M059J (cell line): ENCODE measurements at places on chromosomes 12 and 14. TPM values are rescaled to one million over a fixed set of nuclear protein-coding genes. Genes with fewer than 3 reads are reported as not detected.

DNA sequence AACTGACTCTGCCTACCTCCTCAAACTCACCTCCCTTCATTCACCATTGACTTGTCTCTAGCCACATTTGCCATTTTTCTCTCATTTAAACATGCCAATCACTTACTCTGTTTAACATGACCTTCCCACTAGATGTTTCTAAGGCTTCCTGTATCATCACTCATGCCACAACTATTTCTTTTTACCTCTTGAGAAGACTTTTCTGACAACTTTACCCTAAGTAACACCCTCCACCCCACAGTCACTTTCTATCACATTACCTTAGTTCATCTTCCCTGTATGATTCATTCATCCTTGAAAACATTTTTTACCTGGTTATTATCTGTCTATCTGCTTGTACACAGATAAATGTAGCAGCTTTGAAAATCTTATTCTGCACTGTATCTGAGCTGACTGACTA lies 19.4 kb downstream of the PLCZ1 start:
- DNase-seq, result peak; percentile 21

DNA sequence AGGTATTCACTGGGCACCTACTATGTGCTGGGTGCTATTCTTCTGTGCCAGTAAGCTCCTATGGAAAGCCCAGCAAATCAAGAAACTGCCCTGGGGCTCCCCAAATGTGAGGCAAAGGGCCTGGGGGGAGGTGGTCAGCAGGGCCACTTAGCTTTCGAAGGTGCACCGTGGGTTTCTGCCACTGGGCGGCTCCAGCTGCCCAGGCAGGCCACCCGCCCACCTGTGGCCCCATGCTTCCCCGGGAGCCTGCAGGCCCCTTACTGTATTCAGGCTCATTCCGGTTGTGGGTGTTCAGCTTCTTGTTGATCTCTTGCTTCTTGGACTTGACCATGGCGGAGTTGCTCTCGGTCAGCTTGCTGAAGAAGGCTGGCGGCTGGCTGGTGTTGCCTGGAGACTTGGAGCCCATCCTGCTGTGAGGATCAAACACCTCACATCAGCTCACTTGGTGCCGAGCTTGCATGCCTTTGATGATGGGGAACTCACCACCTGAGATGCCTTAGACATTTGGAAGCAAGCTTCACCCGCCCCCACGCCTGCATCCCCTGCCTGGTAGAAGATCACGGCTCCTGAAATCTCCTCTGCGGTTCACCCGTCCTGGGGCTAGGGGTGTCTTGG lies 37.3 kb downstream of the RFLNA start:
- DNase-seq, result no peak

Gene TMCC3
- total RNA-seq, result 0.12 and 0.54 TPM in 2 replicates

- DNase-seq, result no peak
These were observed 261.9 kb downstream of the TMEM132D start for GRCh38 chr12:129641926-129642325.

Gene KRT73
- not detected in 2 replicates for total RNA-seq

GRCh38 chr12:54654926-54655325 lies 6.8 kb upstream of the DCD start:
- DNase-seq, result no peak

GRCh38 chr12:48817873-48818830 lies at the start of gene CACNB3:
Gene CACNB3 (plus strand): TSS chr12:48818496. CDS start chr12:48818930, 434 bp downstream.
- DNase-seq, result peak; percentile 59

- DNase-seq, result no peak
These were observed 1582.3 kb upstream of the TMEM132C start for GRCh38 chr12:126684703-126685102.

Gene SSTR1
- 0.12 and 0.64 TPM in 2 replicates for total RNA-seq

Gene DIO2
- 35.1 and 61.1 TPM in 2 replicates for total RNA-seq

Gene ZBTB42
- total RNA-seq, result 3.3 and 4.1 TPM in 2 replicates

Gene LBHD2
- not detected in 2 replicates for total RNA-seq

DNA sequence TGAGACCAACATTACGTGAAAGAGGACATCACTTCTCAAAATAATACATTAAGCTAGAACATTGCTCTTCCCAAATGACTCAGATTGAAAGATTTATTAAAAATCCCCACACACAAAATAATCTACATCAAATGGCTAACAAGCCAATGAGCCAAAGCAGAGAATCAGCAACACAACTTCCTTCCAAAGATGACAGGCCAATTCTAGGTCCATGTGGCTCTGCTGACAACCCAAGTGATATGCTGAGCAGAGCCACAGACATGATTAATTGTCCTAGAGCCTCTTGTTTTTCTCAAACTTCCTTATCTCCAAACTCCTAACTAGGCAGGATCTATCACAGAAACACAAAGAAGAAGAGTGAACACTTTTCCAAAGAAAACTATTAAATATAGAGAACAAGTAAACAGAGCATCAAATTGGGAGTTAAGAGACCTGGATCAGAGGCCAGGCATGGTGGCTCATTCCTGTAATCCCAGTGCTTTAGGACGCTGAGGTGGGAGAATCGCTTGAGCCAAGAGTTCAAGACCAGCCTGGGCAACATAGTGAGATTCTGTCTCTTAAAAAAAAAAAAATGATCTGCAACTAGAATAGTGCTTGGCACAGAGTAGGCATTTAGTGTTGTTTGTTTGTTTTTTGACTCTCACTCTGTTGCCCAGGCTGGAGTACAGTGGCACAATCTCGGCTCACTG lies 38.5 kb downstream of the SENP1 start:
- no peak for DNase-seq

DNA sequence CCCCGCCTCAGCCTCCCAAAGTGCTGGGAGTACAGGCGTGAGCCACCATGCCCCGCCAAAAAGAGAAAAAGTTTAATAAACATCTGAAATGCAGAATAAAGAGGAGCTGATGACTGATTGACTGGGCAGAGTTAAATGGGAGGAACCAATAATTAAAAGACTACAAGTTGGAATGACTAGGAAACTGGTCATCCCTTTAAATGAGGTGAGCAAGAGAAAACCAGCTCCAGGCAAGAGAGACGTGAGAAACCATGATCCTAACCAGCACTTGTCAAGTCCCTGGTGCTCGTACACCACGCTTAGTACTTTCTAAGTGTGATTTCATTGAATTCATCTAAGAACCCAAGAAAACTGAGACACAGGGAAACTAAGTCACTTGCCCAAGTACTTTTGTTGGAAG lies 47.9 kb downstream of the MAP1LC3B2 start:
- DNase-seq, result no peak

Gene RDH16
- not detected in 2 replicates for total RNA-seq

DNA sequence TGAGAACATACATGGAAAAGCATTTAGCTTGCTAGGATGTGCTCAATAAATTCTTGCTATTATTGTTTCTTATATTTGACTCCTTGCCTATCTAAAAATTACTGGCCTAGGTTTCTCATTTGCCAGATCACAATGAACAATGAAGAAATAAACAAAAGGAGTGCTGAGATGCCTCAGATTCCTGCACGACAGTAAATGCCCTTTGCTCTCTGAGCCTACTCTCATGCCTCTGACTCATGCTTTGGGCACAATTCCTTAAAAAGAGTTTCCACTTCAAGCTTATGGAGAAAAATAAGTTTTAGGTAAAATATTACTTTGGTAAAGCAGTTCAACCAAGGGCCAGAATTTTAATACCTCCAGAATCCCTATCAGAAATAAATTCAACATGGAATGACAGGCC lies 30.9 kb downstream of the GRIN2B start:
- DNase-seq, result no peak
